Osteocyte (in vitro differentiated cells): ENCODE measurements at places on chromosomes 6 and 20. TPM values are rescaled to one million over a fixed set of nuclear protein-coding genes. Genes with fewer than 3 reads are reported as not detected.

DNA sequence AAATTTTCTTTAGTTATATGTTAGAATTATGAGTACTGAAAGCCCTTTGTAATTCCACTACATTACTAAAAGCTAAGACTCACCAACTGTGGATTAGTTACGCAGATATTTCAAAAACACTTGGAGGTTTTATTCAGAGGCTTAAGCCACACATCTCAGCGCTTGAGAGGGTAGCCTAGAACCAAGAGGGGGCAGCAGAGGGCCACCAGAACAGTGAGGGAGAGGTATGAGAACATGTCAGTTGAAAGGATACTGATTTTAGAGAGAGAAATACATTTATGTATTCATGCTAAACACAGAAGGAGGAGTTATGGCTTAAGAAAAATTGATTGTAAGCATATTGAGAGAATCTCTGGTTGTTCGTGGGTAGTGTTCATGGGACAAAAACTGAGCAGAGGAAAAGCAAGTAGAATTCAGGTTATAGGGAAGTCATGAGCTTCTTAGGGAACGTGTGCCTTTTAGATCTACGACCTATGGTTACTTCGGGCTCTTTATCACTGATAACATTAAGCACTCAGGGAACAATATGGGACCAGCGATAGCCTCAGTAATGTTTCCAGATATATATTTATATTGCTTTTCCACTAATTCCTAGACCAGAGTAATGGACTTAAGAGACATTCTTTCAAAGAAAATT is 20.4 kb upstream of the SERINC1 start:
- peaks cover 28% of the 10 kb centered on the region for H3K36me3 ChIP-seq
- no peak overlapping the region for H3K27ac ChIP-seq
- no peak for DNase-seq
- peaks cover 28% of the 10 kb centered on the region for H3K4me1 ChIP-seq

GRCh38 chr20:45353746-45354145 is 5.5 kb upstream of the SDC4 start:
- H3K36me3 ChIP-seq, result no peaks in the 10 kb centered on the region
- H3K27me3 ChIP-seq, result no peaks in the 10 kb centered on the region
- no peak overlapping the region for H3K4me3 ChIP-seq
- no peak for DNase-seq

DNA sequence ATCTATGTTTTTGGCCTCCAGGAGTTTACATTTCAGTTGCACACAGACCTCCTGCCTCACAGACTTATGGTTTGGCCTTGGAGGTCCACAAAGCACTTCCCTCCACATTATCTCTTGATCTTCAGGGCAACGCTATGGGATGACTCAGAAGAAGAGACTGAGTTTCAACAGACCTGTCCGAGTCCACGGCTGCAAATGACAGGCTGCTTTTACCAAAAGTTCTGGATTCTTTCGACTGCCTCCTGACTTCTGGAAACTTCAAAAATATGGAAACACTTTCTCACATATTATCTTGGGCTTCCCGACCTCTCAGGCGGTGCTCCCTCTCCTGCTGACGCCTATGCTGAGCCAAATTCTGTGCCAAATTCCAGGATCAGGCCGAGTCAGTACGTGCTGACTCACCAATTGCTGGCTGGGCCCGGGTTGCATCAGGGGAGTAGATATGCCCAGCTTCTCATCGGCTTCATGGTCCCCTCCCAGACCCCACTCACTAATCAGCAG is 190.2 kb downstream of the BMP7 start:
- H3K27ac ChIP-seq, result no peak overlapping the region
- H3K4me1 ChIP-seq, result peaks cover 20% of the 10 kb centered on the region

DNA sequence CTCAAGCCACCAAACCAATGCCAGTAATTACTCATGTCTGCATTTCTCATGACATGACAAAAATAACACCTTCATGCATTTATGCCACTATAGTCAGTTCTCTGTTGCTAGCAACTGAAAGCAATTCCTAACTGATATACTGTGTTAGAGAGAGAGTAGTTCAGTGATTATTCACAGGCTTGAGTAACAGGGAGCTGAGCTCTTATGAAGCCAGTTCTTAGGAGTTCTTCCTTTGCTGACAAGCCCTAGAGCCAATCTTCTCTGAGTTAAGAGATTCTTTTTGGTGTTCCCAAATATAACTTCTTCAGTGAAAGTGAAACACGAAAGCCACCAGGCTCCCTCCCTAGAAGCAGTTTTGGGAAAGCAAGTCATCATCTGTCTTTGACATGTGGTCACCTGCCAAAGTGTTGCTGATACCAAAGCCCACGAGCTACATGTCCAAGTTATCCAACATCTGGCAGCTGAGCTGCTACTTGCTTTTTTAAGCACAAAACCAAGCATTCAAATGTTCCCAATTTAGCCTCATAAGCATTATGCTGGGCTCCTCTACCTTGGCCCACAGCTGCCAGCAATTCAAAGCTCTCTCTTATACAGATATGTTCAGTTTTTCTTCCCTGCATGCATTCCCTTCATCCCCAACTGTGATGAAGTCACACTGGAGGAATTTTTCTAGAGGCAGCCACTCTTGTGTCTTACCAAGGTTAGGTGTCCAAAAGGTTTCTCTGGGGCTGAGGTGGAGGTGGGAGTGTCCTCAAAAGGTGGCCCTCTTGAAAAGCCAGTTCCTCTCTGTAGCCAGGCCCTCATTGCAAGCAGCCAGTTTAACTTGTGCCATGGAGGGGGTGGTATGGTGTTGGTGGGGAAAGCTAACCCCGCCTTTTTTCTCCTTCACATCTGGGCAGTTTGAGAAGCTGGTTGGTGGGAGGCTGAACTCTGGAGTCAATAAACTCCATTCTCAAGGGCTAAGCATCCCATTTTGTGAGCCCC is 92.7 kb upstream of the ARMC2 start:
- peaks cover 7% of the 10 kb centered on the region for H3K4me1 ChIP-seq
- no peak overlapping the region for H3K4me3 ChIP-seq
- no peak overlapping the region for H3K27ac ChIP-seq
- peak; percentile 23 for DNase-seq
- no peaks in the 10 kb centered on the region for H3K36me3 ChIP-seq

DNA sequence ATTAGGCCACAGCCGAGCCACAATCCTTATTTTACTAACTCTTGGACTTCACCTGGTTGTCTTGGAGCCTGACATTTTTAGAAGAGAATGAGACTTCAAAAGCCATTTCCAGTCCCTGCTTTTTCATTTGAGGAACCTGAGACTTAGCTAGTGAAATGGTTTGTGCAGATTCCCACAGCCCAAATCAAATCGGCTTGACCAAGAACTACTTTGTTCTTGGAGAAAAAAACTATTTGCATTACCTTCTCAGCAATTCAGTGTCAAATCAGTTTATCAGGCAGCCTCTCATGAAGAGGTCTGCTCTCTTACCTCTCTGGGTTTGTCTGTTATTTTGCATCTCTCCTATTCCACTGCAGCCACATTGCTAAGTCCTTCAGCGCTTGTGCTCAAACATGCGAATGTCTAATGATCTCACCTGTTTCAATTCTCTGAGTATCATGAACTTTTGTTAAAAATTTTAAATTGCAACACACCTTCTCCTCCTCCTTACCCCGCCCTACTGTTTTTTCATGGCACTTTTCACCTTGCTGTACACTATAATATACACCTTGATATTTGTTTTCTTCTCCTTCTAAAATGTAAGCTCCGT is 573 bp upstream of the IFNGR1 start:
- H3K4me1 ChIP-seq, result peaks cover 44% of the 10 kb centered on the region
- peak overlapping the region; percentile 92 for H3K4me3 ChIP-seq
- no peak for DNase-seq
- no peaks in the 10 kb centered on the region for H3K27me3 ChIP-seq

DNA sequence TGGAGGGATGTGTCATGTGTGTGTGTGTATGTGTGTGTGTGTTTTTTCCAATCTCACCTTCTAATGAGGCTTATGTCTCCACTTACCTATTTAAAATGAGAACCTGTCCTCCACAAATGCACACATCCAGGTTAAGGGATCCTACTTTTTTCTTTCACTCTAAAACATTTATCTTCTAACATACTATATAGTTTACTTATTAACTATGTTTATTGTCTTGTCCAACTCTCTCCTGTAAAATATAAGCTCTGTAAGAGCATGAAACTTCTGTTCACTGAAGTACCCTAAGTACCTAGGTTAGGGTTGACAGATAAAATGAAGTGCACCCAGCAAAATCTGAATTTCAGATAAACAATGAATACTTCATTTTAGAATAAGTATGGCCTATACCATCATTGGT is 29.2 kb upstream of the RBM24 start:
- no peak overlapping the region for H3K4me3 ChIP-seq
- H3K27me3 ChIP-seq, result peaks cover 8% of the 10 kb centered on the region
- H3K27ac ChIP-seq, result no peak overlapping the region
- DNase-seq, result no peak
- no peaks in the 10 kb centered on the region for H3K36me3 ChIP-seq
- no peaks in the 10 kb centered on the region for H3K4me1 ChIP-seq

- DNase-seq, result no peak
- no peak overlapping the region for H3K27ac ChIP-seq
- no peak overlapping the region for H3K4me3 ChIP-seq
- no peaks in the 10 kb centered on the region for H3K36me3 ChIP-seq
- H3K27me3 ChIP-seq, result peaks cover 2% of the 10 kb centered on the region
Observed at GRCh38 chr6:163309491-163310026, 105.0 kb upstream of the QKI start.

GRCh38 chr6:82959385-82959941 is 106.2 kb downstream of the UBE3D start:
- H3K36me3 ChIP-seq, result no peaks in the 10 kb centered on the region
- no peak for DNase-seq
- no peak overlapping the region for H3K4me3 ChIP-seq
- H3K4me1 ChIP-seq, result peaks cover 45% of the 10 kb centered on the region

GRCh38 chr6:98848539-98849242 is 14.3 kb downstream of the POU3F2 start:
- H3K4me3 ChIP-seq, result no peak overlapping the region
- H3K27ac ChIP-seq, result no peak overlapping the region
- DNase-seq, result no peak
- H3K27me3 ChIP-seq, result peaks cover 63% of the 10 kb centered on the region
- H3K4me1 ChIP-seq, result peaks cover 12% of the 10 kb centered on the region

GRCh38 chr6:32484614-32484998 is 44.9 kb downstream of the HLA-DRA start:
- no peak overlapping the region for H3K4me3 ChIP-seq
- H3K4me1 ChIP-seq, result no peaks in the 10 kb centered on the region
- peaks cover 14% of the 10 kb centered on the region for H3K27me3 ChIP-seq
- no peak overlapping the region for H3K27ac ChIP-seq
- no peak for DNase-seq

GRCh38 chr20:18191306-18191705 is 53.6 kb downstream of the KAT14 start:
- no peaks in the 10 kb centered on the region for H3K27me3 ChIP-seq
- H3K36me3 ChIP-seq, result peaks cover 21% of the 10 kb centered on the region
- H3K4me3 ChIP-seq, result no peak overlapping the region
- no peak for DNase-seq
- H3K27ac ChIP-seq, result no peak overlapping the region

DNA sequence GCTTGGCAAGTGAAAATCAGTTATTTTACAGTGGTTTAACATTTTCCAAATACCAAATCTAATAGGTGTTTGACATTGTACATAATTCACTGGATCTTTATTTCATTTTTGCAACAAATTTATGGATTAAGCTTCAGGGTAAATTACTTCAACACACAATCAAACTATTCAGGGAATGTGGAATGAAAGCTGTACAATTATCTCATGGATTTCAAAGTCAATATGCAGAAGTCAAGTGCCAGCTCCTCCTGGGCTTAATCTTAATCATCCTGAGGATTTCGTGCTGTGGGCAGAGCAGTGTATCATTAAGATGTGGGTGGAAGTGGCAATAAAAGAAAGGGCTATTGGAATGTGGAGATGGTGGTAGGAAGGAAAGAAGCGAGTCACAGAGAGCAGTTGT is 548.8 kb downstream of the COL12A1 start:
- no peak for DNase-seq
- peaks cover 13% of the 10 kb centered on the region for H3K36me3 ChIP-seq
- no peak overlapping the region for H3K4me3 ChIP-seq
- H3K4me1 ChIP-seq, result peaks cover 41% of the 10 kb centered on the region

DNA sequence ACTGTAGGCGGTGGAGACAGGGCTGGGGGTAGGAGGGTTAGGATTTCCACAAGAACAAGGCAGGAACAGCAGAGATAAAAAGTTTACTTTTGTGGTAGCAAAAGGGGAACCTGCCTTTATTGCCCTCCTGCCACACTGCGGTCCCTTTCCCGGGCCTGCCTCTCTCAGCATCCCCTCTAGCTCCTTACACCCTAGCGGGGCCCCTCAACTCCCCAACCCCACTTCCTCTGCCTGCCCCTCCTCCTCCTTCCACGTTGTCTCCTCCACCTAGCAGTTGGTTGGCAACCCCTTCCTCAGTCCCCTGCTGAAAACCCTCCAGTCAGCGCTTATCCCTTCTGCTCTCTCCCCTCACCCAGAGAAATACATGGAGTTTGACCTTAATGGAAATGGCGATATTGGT is 714 bp downstream of the AIF1 start:
- no peak overlapping the region for H3K4me3 ChIP-seq
- no peak overlapping the region for H3K27ac ChIP-seq
- no peak for DNase-seq
- no peaks in the 10 kb centered on the region for H3K27me3 ChIP-seq
- H3K4me1 ChIP-seq, result peaks cover 3% of the 10 kb centered on the region

GRCh38 chr6:100470422-100471120 is 5.8 kb upstream of the SIM1 start:
- H3K36me3 ChIP-seq, result no peaks in the 10 kb centered on the region
- H3K27ac ChIP-seq, result no peak overlapping the region
- H3K27me3 ChIP-seq, result peaks cover 78% of the 10 kb centered on the region
- H3K4me1 ChIP-seq, result peaks cover 17% of the 10 kb centered on the region

DNA sequence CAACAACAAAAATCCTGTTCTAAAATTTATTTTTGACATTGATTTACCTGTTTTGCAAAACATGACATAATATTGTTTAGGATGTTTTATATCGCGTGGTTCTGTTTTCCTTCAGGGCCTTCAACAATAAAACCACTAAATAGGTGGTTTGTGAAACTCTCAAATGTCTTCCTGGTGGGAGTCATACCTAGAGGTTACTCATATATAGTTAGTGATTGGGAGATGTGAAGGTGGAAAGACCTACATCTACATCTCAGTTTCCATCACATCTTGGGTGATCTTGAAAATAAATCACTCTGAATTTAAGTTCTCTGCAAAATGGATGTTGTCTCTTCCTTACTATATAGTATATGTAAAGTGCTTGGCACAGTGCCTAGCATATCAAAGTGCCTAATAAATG is 22.9 kb downstream of the C6orf62 start:
- H3K4me1 ChIP-seq, result no peaks in the 10 kb centered on the region
- no peak overlapping the region for H3K4me3 ChIP-seq
- DNase-seq, result no peak
- H3K27me3 ChIP-seq, result no peaks in the 10 kb centered on the region
- peaks cover 7% of the 10 kb centered on the region for H3K36me3 ChIP-seq
- no peak overlapping the region for H3K27ac ChIP-seq

DNA sequence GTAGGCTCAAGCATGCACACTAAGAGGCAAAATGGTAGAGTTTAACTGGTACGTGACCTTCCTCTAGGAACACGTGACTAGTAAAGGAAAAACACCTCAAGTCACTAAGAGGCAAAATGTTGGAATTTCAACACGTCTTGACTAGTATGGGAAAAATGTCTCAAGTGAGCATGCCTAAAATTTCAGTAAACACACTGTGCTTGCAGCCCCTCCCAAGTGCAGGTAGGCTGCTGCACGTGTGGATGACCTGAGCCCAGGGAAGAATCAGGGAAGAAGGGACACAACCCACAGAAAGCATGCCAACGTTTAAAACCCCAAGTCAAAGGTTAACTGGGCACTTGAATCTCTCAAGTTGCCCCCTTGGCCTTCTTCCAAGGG is 162.2 kb downstream of the TENT5A start:
- no peak overlapping the region for H3K4me3 ChIP-seq
- no peaks in the 10 kb centered on the region for H3K27me3 ChIP-seq
- no peak overlapping the region for H3K27ac ChIP-seq
- H3K36me3 ChIP-seq, result no peaks in the 10 kb centered on the region

RSPO3 gene
- total RNA-seq, result 4.0 and 4.5 TPM in 2 replicates

WFDC12 gene
- not detected in 2 replicates for total RNA-seq

MOXD1 gene
- total RNA-seq, result 8.0 and 8.2 TPM in 2 replicates
